ENCODE measurements at places on chromosomes 7 and 10.

- no peak for DNase-seq
These were observed 6.1 kb upstream of the PDGFA start for GRCh38 chr7:525740-526139.

DNA sequence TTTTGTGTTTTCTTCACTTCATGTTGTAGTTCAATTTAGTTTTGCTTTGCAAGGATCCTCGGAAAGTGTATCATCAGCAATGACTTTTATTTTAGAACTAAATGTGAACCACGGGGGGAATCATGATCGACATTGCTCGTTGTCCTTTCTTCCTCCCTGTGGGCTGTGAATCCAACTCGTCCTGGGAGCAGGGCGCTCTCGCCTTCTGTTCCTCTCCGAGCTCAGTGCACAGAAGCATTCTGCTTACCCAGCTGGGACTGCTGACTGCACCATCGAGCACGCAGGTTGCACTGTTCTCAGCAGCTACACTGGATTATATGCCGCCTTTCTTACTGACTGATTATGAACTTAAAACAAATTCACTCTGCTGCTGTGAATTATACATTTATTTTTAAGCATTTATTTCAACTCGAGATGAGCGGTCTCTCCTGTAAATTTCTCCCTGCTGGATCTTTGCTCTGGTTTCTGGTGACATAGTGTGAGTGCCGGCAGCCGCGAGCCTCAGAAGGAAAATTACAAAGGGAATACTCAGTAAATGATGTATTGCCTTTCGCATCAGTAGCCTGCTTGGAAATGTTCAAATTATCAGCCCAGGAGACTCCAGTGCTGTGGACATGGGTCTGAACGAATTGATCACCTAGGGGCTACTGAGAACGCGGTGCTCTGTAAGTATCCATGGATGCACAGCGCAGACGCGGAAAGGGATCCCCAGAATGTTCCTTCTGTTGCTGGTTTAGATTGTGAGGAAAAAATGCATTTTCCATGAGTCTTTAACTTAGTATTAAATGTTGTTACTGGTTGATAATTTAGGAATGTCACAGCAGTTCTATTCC, 92.6 kb downstream of the PTPRE start:
- DNase-seq = no peak

DNA sequence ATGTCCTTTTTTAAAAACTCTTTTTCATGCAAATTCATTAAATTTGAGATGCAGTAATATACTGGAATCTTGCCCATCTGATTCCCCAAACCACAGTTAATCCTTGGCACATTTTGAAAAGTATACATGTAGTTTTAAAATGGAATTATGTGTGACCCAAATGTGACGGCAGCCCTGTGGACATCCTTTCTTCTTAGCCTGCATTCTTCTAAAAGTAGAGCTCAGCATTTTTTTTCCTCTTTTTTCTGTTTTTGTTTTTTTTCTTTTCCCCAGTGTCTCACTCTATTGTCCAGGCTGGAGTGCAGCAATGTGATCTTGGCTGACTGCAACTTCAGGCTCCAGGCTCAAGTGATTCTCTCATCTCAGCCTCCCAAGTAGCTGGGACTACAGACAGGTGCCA, 338.9 kb downstream of the GALNT17 start:
- no peak for DNase-seq

- no peak for DNase-seq
These were observed 5.5 kb downstream of the NOD1 start for GRCh38 chr7:30472784-30473775.

DNA sequence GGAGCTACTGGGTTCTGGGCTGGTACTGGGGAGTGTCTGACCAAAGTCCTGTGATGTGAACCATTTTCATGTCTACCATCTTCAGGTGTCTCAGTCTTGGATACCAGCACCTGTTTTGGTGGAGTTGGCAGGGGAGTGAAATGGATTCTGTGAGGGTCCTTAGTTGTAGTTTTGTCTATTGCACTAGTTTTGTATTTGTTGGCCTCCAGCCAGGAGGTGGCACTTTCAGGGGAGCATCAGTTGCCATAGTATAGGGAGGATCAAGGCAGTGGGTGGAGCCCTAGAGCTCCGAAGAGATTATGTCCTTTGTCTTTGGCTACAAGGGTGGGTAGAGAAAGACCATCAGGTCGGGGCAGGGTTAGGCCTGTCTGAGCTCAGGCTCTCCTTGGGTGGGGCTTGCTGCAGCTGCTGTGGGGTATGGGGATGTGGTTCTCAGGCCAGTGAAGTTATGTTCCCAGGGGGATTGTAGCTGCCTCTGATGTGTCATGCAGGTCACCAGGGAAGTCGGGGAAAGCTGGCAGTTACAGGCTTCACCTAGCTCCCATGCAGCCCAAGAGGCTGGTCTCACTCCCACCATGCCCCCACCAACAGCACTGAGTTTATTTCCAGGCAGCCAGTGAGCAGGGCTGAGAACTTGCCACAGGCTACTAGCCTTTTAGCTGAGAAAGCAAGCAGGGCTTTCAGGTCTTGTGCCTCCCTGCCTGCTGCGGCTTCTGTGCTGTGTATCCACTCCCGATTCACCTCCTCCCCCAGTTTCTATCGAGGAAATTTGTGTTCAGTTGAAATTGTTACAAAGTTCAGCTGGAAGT, 153.1 kb downstream of the ZNF365 start:
- DNase-seq = no peak

- DNase-seq = no peak
These were observed 12.1 kb downstream of the AVL9 start for GRCh38 chr7:32507414-32507813.

- DNase-seq = no peak
These were observed 10.4 kb upstream of the ITGB8 start for GRCh38 chr7:20320322-20320721.

DNA sequence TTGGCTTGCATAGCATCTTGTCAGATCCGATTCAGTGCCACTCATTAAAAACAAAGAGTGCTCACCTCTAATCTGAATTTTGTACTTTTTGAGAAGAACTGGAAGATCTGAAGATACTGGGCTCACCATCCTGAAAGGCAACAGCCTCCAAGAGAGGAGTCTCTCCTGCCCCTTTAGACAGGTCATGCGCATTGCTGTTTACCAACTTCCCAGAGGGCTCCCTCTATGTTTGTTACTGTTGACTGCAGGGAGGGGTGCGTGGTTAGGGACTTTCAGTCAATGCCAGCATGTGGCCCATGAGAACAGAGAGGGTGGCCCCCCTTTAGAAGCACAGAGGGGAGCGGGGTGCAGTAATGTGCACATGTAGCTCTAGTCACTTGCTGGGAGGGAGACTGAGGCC, 33.2 kb upstream of the CABCOCO1 start:
- no peak for DNase-seq

- no peak for DNase-seq
These were observed 70.2 kb downstream of the RABGEF1 start for GRCh38 chr7:66810716-66811115.

GRCh38 chr10:52314822-52315552, 906 bp downstream of the DKK1 start:
- no peak for DNase-seq

DNA sequence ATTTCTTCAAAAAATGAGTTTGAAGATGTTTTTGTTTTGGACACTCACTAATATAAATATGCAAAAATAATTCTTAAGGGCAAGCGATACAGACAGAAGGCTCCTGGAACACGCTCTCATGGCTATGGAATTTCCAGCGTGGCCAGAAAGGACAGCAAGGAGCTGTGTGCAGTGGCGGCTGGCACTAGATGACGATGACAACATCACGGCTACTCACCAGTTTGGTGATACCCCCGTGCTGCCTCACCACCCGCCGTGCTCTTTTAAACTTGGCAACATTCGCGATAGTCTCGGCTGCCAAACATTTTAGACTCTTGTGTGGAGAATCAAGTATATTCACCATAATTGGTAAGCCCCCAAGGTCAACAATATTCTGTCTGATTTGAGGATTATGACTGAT, 54.9 kb downstream of the ODAD2 start:
- DNase-seq = no peak

- no peak for DNase-seq
These were observed 29.7 kb downstream of the PARP12 start for GRCh38 chr7:140033036-140033435.

DNA sequence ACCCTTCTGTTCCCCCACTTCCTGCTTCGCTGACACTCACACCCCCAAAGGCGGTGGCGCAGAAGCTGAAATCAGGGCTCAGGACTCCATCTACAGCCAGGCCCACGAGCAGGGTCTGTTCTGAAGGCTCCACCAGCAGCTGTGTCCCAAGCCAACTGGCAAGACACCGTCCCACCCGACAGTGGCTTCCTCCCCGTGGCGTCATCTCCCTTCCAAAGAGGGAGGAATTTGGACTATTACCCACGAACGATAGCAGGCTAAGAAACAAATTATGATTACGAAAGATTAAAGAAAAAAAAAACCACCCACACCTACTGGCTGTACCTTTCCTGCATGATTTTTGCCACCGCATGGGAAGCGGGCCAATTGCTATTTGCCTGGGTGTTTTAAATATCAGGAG, 54.3 kb downstream of the RBM17 start:
- DNase-seq = no peak

GRCh38 chr7:139361523-139361922, 1.8 kb downstream of the LUC7L2 start:
- DNase-seq = no peak

GRCh38 chr10:109027534-109028185, 895.7 kb downstream of the XPNPEP1 start:
- no peak for DNase-seq

DNA sequence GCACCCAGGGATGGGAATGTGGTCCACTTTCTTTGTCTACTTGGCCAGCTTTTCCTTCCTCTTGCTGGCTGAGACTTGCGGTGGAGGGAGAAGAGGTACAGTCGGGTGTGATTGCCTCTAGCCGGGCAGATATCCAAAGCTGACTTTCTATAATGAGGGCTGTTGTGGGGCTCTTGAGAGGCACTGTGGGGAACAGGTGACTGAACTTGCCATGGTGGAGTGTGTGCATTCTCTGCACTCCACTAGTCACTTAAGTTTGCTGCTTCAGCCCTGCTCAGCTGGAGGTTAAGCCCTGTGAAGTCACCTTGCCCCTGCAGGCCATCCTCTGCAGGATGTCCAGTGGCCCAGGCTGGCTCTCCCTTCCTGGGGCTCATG, 116.6 kb downstream of the AOAH start:
- DNase-seq = peak; percentile 66

- no peak for DNase-seq
These were observed 127.4 kb downstream of the ELAPOR2 start for GRCh38 chr7:86932038-86932512.

GRCh38 chr7:147079083-147079482, 962.5 kb downstream of the CNTNAP2 start:
- no peak for DNase-seq

- DNase-seq = peak; percentile 90
These were observed at the start of gene MORN4 for GRCh38 chr10:97632949-97633884. Gene MORN4 (minus strand): TSS chr10:97633500. CDS start chr10:97619653, 13,847 bp downstream.

DNA sequence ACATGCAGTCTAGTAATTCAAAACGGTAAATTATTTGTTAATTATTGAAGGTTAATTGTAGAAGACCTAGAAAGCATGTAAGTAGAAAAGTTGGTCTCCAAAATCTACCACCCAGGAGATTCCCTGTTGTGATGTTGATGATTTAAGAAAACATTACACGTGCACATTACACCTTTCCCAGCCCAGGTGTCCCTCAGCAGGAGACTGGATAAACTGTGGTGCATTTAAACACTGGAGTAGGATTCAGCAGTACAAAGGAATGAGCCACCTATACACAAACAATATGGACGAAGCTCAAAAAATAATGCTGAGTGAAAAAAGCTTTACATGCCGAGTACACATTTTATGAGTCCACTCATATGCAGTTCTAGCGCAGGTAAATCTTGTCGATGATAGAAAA, 109.0 kb upstream of the STARD3NL start:
- DNase-seq = no peak

DNA sequence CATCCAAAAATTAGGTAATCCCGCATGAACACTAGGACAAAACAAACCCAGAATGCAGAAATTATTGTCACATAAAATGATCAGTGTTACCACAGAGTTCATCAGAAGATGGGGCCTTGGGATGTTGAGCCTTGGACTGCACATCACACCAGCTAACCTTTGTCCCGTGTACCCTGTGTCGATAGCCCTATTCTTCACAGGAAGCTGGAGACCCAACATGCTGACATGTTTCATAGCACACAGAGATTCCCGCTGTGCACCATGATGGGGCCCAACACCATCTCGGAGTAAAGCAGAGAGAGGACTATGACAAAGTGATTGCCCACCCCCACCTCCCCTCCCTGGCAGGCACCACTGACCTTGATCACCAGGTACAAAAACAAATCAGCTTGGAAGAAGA, 4.5 kb downstream of the PTPRN2 start:
- no peak for DNase-seq

Data from NCI-H1092 (cell line).